NCI-H524 (cell line): ENCODE measurements at places on chromosomes 5 and 9.

DNA sequence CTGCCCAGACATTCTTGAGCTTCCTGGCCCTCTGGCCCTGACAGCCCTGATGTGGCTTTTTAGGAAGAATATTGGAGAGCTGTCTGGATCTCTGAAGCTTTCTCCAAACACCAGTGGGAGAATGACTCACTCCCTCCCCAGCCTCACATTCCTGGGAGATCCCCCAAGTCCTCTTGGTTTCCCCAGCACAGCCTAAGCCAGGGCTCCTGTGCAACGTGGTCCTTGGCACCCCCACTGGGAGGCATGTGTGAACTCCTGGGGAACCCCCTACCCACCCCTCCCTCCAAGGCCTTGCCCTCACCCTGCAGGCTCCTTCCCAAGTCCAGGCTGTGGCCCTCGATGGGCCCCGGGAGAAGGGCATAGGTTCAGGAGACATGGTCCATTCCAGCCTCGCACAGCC lies 12.7 kb downstream of the GLIPR2 start:
- no peak for DNase-seq

DNA sequence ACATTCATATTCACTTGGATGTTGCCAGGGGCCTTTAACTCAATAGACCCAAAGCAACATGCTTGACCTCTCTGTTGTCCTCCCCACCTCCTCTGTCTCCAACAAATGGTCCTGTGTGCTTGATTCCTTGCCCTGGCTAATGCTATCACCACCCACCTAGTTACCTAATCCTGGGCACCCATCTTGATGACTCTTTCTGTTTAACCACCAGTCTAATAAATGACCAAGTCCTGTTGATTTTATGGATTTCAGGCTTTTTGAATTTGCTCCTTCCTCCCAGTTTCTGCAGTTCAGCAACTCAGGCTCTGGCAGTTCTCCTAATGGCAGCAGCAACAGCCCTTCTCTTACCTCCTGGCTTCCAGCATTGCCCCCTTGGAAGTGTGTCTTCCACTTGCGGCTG lies 246.3 kb upstream of the KLF4 start:
- no peak for DNase-seq

DNA sequence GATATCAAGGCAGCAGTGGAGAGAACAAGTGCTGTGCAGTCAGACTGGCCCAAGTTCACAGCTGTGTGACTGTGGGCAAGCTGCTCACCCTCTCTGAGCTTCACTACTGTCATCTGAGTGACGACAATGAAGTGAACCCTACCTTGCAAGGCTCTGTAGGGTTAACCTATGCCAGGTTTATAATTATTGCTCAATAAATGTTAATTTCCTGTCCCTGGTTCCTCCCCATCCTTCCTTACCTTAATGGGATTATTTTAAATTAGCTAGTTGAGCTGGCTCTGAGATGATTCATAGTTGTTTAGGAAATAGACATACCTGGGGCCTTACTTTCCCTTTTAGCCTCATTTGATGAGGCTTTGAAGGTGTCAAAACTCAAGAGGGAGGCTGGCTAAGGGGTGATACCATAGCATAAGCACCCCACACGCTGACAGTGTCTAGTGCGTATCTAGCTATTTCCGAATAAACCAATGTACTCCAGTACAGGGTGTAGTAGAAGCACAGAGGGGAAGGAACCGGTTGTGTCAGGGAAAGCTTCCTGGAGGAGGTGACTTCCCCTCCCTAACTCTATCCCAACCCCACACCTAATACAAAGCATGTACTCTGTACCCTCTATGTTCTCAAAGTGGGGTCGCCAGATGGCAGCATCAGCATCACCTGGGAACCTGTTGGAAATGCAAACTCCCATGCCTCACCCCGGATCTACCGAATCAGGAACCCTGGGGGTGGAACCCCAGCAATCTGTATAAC lies 63.3 kb upstream of the SLC25A51 start:
- DNase-seq: no peak

DNA sequence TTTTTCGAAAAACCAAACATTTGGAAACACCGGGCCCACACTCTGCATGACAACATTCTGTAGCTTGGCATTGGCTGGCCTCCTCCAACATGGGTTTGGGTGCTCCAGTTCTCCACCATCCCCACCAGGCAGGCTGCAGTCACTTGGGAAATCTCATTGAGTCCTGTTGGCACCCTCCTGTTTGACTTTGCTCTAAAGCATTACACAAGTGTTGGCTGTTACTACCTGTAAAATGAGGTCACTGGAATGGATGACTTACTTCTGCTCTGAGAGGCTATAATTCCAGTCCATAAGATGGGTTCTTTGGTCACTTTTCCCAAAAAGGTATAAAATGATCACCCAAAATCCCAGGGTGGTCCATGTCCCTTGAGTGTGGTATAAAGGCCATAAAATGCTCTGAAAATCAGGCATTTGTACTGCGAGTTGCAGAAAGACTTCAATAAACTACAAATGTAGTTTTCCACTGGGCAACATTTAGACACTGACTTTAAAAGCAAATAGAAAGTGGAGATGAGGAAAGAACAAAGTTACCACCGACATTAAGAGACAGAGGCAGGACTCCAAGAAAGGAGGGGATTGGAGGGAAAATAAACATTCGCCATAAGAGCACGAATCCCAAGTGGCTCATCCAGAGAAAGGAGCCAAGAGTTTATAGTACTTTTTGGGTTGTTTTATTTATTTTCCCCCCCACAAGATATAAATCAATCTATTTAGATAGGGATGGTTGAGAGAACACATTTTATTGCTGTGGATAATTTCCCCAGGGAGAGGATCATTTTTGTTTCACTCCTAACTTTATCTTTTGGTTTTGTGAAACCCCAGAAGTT lies 295.1 kb downstream of the TLE1 start:
- no peak for DNase-seq

- no peak for DNase-seq
Measured at GRCh38 chr5:4514067-4514648, 626.0 kb upstream of the ADAMTS16 start.

GRCh38 chr9:100346836-100347235 lies 5.9 kb downstream of the TEX10 start:
- no peak for DNase-seq

DNA sequence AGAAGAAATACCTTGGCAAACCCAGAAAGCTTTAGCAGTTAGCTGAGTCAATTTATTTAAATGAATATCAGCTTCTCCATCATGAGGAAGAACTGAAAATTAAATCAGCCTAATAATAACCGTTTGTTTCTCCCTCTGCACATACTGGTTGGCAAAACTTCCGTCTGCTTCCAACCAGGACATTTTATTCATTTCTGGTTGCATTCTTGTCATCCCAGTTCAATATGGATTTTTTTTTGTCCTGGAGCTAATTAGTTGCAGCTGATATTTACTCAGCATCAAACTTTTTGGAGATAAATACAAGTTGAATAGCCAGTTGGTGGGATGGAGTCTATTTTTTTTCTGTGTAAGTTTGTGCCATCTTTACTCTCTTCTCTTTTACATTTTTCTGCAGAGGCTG lies 126.5 kb upstream of the GDNF start:
- DNase-seq: no peak

DNA sequence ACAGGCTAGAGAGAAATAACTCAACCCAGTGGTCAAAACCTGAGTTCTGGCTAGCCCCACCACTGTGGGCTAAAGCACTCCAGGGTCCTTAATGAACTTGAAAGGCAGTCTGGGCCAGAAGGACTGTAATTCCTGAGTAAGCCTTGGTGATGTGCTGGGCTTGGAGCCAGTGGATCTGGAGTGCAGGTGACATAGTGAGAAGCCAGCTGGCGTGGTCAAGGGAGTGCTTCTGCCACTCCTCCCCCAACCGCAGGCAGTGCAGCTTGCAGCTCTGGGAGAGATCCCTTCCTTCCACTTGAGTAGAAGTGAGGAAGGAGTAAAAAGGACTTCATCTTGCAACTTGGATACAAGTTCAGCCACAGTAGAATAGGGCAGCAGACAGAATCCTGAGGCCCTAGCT lies 424.0 kb downstream of the CDH18 start:
- peak; percentile 84 for DNase-seq

DNA sequence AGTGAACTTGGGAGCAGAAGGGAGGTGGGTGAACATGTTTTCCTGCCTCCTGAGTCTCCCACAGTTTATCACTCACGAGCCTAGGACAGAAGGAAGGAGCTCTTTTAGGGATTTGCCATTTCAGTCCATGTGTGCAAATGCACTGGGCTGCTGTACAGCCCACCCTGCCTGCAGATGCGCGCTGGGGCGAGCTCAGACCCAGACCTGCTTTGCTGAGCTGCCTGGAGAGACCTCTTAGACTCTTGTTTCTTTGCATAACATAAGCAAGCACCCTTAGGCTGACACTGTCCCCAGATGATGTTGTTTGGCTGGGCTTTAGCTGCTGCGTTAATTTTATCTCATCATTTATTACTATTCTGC lies 199.0 kb downstream of the CACNA1B start:
- DNase-seq: no peak

DNA sequence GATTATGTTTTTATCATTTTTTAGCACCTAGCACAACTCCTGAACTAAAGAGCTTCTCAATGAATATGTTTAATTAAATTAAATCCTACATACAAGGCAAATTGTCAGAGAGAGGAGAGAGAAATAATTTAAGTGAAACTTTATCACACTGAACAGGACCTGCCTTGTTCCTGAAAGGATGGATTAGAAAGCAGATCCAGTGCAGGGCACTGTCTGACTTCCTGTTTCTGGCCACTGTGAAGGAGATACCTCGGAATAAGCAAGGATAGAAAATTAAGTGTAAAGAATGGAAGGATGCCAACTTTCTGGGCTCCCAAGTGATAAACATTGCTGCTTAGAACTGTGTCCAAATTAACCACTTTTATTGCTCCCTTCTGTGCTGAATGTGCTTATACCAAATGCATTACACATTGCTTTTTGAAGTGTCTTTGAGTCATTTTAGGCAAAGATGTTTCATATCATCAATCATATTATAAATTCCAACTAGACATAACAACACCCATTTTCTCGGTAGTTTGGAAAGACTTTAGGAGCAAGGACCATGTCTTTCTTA lies 89.1 kb upstream of the SPDL1 start:
- no peak for DNase-seq

DNA sequence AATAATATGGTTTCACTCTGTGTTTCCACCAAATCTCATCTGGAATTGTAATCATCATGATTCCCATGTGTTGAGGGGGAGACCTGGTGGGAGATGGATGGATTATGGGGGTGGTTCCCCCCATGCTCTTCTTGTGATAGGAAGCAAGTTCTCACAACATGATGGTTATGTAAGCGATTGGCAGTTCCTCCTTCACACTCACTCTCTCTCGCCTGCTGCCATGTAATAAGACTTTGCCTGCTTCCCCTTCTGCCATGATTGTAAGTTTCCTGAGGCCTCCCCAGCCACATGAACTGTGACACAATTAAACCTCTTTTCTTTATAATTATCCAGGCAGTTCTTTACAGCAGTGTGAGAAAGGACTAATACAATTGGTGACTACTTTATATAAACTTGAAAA lies 48.4 kb downstream of the PTBP3 start:
- DNase-seq: no peak

DNA sequence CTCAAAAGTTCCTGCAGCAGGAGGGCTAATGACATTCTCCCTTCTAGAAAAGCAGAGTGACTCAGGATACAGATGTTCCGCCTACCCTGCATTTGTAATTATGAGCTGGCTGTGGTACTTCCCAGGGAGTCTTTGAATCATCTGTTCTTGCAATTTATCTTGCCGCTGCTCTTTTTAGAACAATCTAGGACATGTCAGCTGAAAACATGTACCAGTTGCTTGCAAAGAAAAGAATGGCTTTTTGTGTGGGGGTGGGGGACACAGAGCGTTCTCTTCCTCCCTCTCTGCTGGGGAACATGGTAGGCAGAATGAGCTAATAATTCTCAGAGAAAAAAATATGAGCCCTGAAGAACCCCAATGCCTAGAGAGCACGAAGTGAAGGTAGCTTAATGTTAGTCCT lies 51.7 kb upstream of the TUT7 start:
- no peak for DNase-seq

DNA sequence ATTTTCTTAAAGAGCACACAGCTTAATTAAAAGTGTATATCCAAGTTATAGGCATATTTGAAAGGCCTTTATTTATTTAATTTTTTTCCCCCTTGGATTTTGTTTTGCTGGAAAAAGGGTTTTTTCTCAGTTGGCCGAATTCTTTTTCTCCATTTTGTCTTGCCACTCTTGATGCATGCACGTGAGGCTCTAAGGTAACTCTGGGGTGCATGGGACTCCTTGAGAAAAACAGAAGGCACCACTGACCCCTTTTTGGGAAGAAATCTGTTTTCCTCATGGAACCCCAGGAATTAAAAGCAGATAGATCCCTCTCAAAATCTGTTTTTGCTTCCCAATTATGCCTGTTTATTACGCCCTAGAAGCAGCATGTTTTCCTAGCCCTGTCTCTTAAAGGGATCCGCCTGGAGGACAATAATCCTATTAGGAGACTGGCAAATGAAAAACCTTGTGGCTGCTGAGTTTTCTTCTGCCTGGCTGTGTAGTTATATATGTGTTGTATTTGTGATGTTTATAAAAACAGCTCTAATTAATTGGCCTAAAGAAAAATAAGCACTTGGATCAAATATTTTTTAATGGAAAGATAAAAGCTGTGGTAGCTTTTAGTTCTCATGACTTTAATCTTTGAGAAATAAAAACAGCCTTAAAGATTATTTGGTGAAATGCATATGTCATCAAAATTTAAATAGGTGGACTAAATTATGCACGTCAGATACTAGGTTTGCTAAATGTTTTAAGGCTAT lies 435.1 kb upstream of the CDH9 start:
- DNase-seq: no peak

DNA sequence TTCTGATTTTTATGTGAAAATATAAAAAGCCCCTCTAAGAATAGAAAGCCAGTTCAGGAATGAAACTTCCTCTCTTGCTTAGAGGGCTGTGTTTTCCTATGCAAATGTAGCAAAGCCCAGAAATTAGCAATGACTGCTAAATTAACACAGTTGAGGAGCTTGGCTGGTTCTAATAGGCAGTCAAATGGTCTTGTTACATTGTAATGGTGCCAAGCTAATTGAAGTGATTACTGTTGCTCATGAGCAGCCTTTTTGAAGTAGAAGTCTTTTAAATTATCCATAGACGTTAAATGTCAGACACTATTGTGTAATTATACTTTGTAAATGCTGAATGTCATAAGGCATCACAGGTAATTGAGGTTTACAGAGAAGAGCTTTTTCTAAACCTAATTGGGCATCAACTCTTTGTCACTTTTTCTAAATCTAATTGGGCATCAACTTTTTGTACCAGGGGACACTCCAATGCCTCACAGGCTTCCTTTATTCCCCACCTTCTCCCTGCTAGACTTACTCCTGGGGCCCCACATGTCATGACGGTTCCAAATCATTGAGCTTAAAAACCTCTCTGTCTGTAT lies 229.1 kb downstream of the PSAT1 start:
- DNase-seq: no peak

- DNase-seq: no peak
Measured at GRCh38 chr5:170334626-170335025, 37.0 kb upstream of the LCP2 start.

DNA sequence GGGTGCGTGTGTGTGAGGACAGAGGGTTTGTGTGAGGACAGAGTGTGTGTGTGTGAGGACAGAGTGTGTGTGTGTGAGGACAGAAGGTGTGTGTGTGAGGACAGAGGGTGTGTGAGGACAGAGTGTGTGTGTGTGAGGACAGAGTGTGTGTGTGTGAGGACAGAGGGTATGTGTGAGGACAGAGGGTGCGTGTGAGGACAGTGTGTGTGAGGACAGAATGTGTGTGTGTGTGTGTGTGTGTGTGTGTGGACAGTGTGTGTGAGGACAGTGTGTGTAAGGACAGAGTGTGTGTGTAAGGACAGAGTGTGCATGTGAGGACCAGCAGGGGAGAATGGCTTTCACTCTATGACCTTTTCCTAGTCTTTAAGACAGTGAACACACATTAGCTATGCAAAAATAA lies 63.1 kb upstream of the UBAC1 start:
- DNase-seq: no peak

GRCh38 chr5:67021521-67021920 lies 175.1 kb downstream of the CD180 start:
- no peak for DNase-seq
